IPS DF 6.9 (cell line): ENCODE measurements at places on chromosomes 5 and 9.

DNA sequence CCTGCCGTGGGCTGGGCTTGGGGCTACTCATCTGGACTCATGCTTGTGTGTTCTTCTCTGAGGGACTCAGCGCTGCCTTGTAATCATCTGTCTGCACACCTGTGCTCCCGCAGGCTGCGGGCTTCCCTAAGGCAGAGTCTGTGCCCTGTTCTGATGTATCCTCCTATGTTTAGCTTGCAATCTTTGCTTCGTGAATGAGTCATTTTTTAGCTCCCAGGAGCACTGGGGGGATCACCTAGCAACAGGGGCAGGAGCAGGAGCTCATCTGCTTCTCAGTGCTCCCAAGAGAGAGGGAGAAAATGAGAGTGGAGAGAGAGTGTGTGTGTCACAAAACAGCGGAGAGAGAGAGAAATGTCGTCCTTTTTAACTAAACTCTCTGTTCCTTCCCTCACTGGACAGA lies 202.4 kb upstream of the ZNF618 start:
- no peak for DNase-seq

GRCh38 chr5:103391659-103392058 lies 133.1 kb downstream of the MACIR start:
- DNase-seq: no peak

- no peak for DNase-seq
These were observed 257.6 kb downstream of the NFIB start for GRCh38 chr9:14056316-14056861.

DNA sequence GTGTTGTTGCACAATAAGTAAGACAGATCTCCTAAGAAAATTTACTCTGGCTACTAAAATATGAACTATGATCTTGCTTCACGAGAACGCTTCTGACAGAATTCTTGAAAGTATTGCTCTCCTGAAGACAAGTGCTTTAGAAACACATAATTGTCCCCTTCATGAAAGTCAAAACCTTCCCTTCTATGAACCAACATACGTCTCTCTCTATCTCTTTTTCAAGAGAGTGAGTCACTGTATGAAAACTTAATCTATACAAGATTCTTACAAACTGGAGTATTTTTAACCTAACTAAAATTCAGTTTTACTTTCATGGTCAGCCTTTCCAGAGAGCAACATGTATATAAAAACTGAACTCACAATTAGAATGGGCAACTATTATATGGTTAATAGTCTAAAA lies 688.0 kb upstream of the CTNND2 start:
- no peak for DNase-seq

DNA sequence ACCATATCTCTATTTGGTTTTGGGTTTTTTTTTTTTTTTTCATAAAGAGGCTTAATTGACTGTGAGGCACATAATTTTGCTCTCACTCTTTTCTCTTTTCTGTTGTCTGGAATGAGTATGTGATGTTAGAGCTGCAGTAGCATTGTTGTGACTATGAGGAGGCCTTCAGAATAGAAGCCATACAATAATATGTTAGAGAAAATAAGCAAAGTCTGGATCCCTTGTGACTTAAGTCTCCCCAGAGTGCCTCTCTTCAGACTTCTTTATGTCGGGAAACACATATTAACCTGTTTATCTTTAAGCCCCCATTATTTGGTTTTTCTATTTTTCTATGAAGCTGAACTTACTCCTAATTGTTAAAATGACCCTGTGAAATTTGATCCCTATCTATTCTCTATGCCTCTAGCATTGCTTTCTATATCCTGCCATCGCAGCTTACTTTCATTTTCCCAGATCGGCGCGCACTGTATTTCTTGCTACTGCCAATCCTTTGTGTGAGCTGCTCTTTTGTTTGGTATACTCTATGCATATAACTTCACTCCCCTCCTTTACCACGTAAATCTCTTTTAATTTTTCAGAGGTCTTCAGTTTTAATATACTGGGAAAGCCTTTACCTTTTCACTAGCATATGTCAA lies 372.5 kb upstream of the KCNN2 start:
- no peak for DNase-seq
